ENCODE measurements at places on chromosomes 1 and 21.

GRCh38 chr1:66506991-66507390 is 27.0 kb upstream of the SGIP1 start:
- DNase-seq, result no peak

- no peak for DNase-seq
Observed at GRCh38 chr1:214451596-214451995, 99.8 kb downstream of the PTPN14 start.

DNA sequence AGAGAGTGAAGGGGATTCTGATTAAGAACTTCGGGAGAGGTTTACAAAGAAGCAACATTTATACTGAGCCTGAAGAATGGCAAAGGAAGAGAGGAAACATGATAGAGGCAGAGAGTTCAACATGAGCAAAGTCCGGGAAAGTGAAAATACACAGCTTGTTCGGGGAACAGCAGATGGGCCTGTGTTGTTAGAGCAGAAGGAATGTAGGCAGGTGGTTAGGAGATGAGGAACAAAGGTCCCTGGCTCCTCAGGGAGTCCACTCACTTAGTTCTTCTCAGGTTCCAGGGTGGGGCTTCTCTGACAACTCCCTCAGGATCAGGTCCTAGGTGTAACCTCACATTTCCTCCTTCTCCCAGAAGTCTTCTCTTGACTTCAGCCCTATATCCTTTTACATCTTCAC is 5.1 kb upstream of the ZNF326 start:
- DNase-seq, result no peak

DNA sequence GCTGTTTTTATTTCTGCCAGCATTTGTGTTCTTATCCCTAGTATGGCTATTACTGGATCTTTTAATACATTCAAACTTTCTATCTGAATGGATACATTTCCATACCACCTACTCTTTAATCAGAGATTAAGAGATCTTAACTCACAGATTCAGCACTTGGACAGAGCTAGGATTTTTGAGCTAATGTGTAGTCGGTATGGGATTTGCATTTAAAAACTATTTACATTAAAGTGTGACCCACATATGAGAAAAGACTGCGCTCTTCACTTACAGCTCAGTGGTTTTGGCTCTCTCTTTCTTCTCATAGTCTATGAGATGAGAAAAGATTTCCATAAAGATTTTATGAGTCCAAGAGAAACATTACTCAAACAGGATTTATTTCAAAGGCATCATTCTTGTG is 16.4 kb downstream of the HMGB4 start:
- no peak for DNase-seq

Data from hypothalamus (tissue), 51 donors.